Activated CD4-positive, alpha-beta T cell treated with anti-CD3 and anti-CD28 coated beads, Interleukin-2, amount 10 ng/mL, durations not matched to agents 7 days and 5 days (primary cell): ENCODE measurements at places on chromosomes 4 and X.
A peak's percentile ranks its signal among the peaks of the same experiment; 100 is the strongest.

DNA sequence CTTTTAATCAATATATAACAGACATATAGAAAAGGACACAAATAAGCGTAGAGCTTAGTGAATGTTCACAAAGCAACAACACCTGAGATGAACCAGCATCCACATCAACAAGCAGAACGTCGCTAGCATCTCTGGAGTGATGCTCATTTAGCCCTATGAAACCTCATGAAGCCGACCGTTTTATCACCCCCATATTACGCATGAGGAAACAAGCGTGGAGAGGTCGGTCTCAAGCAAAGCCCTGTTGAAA, 524 bp upstream of the RPS3A start:
- DNase-seq: no peak

DNA sequence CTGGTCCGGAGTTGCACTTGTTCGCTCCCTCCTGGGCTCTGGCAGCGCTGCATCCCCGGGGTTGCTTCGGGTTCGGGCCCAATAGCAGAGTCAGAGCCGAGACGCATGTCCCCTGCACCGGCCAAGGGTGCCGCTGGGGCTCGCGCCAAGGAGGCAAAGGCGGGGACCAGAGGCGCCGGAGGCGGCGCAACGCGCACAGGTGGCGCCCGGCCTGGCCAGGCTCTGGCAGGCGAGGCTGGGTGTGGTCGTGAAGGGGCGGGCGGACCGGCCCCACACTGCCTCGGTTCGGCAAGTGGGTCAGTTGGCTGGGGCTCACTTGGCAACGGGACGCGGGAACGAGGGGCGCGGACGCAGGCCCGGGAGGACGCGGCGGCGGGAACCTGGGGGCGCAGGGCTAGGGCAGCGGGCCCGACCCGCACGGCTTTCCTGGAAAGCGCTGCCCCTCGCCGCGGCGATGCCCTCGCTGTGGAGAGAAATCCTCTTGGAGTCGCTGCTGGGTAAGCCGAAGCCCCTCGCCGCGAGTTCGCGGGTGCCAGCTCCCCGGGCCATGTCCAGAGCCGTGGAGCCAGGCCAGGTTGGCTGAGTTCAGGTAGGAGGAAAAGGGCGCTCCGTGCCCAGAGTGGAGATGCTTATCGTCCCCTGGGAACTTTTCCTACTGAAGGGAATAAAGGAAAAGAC, at the start of gene CWH43:
Gene CWH43, plus strand, starts transcription at position 300 of the 678 bp plus-strand sequence. Its CDS starts 155 bp downstream, at position 455.
- DNase-seq: no peak

DNA sequence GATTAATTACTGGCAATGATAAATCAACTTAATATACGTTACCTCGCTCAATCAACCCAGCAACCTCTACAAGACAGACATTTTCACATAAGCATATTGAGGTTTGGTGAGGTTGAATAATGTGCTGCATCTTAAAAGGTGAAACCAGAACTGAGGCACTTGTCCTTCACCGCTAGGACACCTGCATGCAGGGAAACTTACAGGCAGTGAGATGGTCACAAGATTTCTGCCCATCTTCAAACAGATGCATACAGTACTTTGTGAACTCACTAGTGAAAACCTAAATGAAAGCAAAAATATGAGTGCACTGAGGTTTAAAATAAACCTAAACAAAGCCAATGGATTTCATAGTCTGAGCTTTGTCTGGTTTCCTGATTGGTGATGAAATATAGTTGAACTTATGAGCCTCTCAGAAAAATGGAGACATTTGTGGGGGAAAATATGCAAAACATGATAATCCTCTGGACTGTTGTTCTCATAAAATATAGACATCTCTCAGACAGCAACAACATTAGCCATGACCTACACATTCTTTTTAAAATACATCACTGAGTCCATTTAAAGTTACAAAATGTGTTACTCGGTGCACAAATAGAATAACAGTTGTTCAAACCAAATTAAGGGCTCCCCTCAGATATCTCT, 20.9 kb upstream of the PRSS12 start:
- DNase-seq: no peak

DNA sequence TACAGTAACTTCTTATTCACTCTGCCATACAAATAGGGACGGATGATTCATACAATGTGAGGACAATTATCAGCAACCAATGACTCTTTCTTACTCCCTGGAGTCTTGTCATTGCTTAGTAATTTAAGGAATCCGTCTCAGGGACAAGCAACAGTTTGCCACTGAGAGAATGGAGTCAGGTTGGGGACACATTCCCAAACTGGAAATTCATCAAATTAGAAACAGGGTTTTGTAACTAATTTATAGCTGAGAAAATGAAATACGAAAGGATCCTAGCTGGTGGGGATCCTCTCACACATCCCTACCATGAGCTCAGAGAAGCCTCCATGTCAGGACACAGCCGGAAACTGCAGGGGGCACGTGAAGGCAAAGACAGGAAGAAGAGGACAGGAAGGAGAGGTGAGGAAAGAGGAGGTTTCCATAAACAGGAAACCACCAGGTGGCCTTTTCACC, 50.4 kb upstream of the KDR start:
- no peak for DNase-seq

DNA sequence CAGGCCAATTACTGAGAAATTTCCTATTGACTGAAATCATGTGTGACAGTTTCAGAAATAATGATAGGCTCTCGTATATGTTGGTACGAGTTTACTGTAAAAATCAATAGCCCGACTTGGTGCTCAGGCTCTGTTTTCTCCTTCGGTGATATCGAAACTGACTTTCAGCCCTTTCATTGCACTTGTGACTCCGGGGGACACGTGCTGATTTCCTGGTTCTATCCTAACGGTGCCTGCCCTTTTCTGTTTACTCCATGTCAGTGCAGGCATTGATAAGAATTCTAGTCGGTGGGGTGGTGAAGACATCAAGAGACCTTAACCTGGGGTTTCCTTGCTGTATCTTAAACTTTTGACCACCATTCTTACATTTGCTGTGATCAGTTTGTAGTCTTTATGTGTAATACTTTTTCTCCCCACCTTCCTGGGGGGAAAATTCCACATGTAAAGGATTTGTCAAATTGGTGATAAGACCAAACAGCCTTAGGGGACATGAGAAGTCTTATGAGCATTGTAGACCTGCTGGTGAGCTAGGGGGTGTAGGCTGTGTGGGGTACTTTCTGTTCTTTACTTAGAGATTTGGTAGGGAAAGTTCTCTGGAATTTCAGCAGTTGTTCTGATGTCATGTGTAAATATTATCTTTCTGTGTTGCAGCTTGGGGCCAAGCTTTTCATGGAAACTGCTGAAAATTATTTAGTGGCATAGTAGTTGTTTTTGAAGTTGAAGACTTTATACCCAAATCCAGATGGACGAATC, 52.7 kb downstream of the TMEM131L start:
- peak; percentile 37 for DNase-seq

GRCh38 chr4:7313347-7313811, 121.0 kb downstream of the SORCS2 start:
- no peak for DNase-seq

GRCh38 chr4:148779771-148780170, 337.6 kb upstream of the NR3C2 start:
- no peak for DNase-seq

DNA sequence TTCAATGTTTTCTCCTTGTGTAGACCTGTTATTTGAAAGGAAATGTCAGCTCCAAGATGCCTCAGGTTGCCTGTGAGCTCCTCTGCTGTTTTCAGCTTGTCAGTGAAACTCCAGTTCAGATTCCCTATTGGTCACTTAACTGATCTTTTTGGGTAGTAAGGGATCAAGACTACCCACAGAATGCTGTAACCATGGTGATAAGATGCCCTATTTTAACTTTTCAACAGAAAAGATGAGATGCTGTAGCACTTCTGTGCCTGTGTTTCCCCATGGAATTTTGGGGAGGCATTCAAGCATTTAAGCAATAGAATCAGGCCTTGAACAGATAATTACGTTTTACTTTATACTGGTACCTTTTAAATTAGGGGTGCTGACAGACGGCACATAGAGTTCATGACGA, 106.6 kb upstream of the H2AZ1 start:
- no peak for DNase-seq

- no peak for DNase-seq
These were observed 8.8 kb downstream of the PPM1K start for GRCh38 chr4:88275516-88275915.

DNA sequence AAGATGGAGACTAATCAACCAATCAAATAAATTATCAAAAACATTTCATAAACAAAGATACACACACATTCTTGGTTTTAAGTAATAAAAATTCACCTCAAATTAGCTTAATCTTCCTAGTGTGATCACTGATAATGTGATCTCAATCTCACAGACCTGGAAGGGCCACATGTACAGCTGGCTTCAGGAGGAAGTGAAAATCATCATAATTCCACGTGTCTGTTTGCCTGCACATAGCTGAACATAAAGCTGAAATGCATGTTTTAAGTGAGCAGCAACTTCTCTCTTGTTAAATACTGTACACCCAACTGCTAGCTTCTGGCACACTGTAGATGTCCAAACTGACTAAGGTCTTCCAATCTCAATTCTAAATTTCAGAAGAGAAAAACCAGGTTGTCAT, 53.8 kb downstream of the ARHGAP6 start:
- DNase-seq: no peak

GRCh38 chrX:148928811-148929210, 428.4 kb downstream of the AFF2 start:
- no peak for DNase-seq

GRCh38 chrX:123455693-123456092, 271.6 kb downstream of the GRIA3 start:
- DNase-seq: no peak

DNA sequence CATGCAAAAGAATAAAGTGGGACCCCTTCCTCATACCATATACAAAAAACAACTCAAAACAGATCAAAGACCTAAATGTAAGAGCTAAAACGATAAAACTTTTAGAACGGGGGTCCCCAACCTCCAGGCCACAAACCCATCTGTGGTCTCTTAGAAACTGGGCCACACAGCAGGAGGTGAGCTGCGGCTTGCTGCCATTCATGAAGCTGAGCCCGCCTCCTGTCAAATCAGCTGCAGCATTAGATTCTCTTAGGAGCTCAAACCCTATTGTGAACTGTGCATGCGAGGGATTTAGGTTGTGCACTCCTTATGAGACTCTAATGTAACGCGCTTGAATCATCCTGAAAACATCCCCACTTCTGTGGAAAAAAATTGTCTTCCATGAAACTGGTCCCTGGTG, 7.0 kb upstream of the GATA1 start:
- no peak for DNase-seq

DNA sequence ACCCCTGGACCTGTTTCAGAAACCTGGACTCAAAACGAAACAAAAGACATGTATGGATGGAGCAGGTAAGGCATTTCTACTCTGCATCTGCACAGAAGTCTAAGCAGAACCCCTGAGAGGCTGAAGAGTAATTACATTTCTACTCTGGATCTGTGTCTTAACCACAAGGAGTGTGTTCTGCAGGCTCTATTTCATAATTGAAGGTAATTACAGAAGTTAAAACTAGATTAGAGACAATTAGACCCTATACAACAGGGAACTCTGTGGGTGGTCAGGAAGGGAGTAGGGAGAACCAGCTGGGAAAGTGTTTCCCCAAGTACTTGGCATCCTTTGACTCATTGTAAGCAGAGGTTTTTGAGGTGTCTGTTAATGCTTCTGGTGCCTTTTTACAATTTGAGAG, 69.8 kb downstream of the IGSF1 start:
- DNase-seq: no peak

DNA sequence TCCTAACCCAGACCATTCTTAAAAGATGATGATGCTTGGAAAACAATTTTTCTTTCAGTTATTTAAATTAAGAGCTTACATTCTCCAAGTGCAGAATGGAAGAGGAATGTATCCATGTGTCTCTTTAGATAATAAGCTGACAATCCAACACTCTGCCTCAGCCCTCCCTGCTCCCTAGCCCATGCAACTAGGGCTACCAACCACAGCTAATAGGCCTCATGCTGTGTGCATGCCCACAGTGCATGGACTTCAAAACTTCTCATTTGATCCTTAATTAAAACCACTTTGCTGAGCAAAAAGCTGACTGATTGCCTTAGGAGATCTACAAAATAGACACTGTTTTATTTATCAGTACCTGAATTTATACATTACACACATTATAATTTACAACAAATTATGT, 473.9 kb downstream of the GALNTL6 start:
- DNase-seq: no peak

DNA sequence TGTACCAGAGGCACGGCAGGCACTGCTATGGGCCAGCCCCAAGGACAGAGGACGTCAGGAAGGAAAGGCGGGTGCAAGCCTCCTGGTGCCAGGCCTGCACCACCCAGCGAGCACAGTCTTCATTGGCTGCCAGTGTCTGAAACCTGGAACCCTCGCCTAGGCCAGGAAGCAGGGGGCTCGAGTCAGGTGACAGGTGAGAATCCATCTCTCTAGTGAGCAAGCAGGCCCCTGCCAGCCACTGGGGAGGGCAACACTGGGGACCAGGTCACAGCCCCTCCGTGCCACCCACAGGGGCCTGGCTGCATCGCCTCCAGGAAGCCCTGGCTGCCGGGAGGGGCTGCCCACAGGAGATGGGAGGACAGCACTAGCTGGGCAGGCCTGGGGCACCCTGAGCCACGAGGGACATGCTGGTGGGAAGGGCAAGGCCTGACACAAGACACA, 6.9 kb upstream of the HAUS3 start:
- DNase-seq: no peak

DNA sequence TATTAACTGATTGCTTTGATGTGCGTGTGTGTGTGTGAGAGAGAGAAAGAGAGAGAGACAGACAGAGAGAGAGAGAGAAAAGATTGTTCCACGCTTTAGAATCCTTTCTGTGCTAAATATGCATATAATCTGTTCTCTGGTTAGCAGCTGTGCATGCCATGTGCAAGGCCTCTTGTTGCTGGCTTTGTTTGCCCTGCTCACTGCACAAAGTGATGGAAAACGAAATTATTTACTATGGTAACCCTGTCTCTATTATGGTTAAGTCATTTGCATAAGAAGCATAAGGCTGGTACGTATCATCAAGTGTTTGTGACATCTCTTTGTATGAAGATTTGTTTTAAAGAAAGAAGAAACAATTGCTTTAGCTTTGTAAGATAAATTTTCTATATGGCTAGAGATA, 190.2 kb upstream of the POF1B start:
- no peak for DNase-seq

DNA sequence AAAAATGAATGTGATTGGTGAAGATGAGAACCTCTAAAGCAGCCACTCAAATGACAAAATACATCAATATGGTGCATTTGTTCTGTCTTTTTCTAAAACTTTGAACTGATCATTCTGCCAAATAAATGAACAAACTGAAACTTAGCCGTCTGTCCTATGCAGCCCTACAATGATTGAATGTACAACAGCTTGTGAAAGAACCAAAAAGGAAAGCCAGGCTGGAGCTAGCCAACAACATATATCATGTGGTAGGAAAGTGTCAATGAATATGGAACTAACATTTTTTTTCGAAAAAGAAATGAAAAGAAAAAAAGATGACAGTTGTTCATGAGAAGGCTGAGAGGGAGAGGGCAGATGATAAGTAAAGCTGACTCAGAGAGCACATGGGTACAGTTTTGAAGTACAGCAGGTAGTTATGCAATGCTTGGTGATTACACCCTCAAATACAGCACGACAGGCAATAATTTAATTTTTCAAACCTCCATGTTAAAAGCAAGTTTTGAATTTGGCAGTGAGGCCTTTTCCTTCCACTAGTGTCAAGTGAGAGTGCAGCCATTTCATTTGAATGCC, 21.2 kb upstream of the SLC7A11 start:
- DNase-seq: no peak

- DNase-seq: no peak
These were observed 12.6 kb downstream of the SORBS2 start for GRCh38 chr4:185799442-185799841.
